Germinal center (tissue), 1 donor: ENCODE measurements at places on chromosomes 7 and 10.

DNA sequence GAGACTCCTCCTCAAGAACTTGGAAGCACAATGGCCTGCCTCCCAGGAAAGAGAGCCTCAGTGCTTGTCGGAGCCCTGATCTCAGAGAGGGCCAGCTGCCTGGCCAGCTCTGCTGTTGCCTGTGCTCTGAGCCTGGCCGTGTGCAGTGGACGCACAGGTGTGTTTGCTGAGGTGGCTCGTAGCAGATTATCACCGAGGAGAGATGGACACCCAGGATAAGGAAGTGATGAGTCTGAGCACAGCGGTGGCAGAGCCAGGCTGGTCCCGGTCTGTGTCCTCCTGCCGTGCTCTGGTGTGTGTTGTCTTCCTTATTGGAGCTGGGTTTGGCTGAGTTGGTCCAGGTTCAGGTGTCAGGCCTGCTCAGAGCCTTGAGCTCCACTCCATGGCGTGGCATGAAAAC is 208.5 kb downstream of the EBF3 start:
- DNase-seq, result no peak

- no peak for DNase-seq
These were observed 282.0 kb upstream of the ADARB2 start for GRCh38 chr10:2019281-2019680.

GRCh38 chr7:135650831-135651573 is 11.3 kb upstream of the STMP1 start:
- no peak for DNase-seq

DNA sequence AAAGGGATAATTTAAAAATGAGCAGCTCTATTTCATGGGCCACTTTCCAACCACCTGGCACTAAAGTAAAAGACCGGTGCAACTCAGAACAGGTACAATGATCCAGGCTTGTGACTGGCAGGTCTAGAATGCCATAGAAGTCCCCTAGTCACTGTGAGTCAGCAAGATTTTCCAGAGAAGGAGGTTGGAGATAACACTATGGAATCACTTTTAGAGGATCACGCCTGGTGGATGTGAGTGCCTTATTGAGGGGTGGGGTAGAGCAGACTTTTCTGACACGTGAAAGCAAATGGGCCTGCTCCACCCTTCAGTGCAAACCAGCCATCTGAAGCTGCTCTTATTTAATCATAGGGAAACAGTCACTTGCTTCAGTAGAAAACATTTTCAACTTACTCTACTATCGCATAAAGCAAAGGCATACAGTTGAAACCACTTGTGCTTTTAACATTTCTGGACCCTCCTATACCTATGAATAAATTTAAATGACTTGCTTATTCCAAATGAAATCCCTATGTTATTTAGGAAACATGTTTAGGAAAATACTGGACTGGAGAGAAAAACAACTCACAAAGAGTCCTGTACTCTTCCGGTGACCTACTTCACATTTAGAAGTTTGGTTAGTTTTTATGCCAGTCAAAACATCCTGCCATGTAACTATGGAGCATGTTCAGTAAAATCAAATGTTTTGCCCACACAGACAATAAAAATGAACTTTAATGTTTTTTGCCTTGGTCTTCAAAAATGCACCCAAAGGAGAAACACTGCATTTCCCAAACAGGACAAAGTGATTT is 21.5 kb upstream of the AKR1C1 start:
- DNase-seq, result no peak

GRCh38 chr7:76267107-76267893 is 35.2 kb upstream of the HSPB1 start:
- DNase-seq, result no peak

GRCh38 chr10:119323085-119324016 is 116.0 kb downstream of the GRK5 start:
- no peak for DNase-seq

- no peak for DNase-seq
These were observed 162.3 kb downstream of the INHBA start for GRCh38 chr7:41540601-41541000.

DNA sequence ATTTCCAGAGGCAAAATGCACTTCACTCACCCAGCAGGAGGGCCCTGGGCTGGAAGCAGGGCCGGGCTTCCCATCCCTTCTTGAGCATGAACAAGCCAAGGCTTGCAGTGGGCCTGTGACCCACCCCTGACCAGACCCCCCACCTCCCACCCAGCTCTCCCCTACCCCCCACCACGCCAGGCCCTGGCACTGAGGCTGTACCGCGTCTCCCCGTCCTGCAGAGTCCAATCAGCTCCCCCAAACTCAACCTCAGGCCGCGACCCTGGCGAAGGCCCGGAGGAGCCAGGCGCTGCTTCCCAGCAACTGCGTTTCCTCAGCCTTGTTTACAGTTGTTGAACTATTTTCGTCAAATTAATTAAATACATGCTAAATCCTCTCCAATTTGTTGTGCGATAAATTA is 16.9 kb upstream of the MYL10 start:
- DNase-seq, result no peak

GRCh38 chr10:63105225-63106110 is 27.7 kb upstream of the NRBF2 start:
- no peak for DNase-seq
